ENCODE measurements at places on chromosomes 16 and 17.

DNA sequence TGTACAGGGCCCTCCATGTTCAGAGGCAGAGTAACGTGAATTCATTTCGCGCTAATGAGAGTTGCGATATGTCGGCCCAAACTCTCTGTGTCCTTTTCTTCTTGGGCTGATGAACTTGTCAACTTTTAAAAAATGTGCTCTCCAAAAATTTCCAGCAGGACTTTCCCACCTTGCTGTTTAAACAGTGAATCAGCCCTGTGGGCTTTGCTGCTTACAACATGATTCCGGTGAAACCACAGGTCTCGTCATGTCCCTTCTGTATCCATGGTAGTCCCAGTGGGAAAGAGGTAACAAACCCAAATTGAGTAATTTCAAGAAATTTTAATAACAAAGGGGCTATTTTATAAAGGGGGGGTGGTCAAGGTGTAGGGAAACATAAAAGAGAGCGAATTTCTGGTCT, 612.9 kb downstream of the MAF start:
- no peak for DNase-seq

- no peak for DNase-seq
Observed at GRCh38 chr17:34366529-34367107, 3.6 kb upstream of the CCL1 start.

GRCh38 chr17:59366773-59367656, 35.6 kb downstream of the YPEL2 start:
- DNase-seq: no peak

- no peak for DNase-seq
Observed at GRCh38 chr16:82880346-82880745, 253.6 kb downstream of the CDH13 start.

DNA sequence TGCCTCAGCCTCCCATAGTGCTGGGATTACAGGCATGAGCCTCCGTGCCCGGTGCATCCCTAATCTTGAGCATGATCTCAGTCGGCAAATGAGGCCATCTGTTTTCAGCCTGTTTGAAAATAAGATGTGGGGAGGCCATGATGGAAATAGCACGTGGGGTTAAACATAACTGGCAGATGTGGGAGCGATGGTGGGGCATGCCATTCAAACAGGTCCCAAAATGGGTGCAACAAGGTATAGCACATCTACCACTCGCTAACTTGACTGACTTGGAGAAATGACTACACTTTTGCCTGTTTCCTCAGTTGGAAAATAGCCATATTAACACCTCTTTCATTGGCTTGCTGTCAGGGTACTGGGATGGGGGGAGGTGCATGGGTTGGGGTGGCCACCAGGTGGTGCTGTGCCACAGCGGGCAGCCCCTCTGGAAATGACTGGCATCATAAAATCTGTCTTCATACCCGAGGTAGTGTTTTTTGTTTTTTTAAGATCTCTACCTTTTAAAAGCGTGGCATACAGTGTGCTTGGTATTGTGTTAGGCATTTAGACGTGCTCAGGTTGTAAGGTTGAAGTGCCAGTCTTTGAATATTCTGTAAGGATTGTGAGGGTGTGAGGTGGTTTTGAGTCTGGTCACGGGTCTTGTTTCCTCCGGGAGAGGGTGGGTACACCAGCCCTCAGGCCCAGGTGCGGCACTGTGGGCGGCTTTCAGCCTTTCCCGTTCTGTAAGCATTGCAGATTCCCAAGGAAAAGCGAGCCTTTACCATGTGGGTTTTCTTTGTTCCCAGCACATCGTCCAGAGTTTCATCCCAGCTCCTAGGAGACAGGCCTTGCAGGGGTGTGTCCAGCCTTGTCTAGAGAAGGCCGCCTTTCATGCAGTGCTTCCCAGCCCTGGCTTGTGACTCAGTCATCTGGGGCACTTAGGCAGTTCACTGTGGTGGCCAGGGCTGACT, 2.9 kb upstream of the TTYH2 start:
- DNase-seq: peak; percentile 85

DNA sequence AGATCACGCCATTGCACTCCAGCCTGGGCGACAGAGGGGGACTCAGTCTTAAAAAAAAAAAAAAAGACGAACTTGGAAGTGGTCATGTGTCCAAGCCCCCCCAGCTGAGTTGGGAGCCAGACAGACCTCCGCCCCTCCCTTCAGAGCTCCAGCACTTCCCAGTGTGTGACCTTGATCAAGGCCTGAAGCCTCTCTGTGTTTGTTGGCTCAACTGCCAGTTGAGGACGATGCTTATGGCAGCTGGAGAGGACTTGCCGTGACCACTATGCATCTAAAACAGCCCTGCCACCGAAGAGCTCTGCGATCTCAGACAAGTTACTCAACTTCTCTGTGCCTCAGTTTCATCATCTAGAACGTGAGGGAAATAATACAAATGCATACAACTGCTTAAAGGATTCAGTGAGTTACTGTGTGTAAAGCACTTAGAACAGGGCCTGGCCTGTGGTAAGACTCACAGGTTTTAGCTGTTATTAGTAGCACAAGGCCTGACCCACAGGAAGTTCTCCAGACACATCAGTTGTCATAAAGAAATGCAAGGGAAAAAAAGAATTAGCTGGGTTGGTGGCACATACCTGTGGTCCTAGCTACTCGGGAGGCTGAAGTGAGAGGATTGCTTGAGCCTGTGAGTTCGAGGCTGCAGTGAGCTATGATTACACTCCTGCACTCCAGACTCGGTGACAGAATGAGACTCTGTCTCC, 7.0 kb upstream of the IL27 start:
- no peak for DNase-seq

GRCh38 chr17:56152874-56153602, at the start of gene ANKFN1:
TSS of gene ANKFN1 (plus strand) at chr17:56153475. CDS start at chr17:56212668, 59,193 bp downstream.
- no peak for DNase-seq

DNA sequence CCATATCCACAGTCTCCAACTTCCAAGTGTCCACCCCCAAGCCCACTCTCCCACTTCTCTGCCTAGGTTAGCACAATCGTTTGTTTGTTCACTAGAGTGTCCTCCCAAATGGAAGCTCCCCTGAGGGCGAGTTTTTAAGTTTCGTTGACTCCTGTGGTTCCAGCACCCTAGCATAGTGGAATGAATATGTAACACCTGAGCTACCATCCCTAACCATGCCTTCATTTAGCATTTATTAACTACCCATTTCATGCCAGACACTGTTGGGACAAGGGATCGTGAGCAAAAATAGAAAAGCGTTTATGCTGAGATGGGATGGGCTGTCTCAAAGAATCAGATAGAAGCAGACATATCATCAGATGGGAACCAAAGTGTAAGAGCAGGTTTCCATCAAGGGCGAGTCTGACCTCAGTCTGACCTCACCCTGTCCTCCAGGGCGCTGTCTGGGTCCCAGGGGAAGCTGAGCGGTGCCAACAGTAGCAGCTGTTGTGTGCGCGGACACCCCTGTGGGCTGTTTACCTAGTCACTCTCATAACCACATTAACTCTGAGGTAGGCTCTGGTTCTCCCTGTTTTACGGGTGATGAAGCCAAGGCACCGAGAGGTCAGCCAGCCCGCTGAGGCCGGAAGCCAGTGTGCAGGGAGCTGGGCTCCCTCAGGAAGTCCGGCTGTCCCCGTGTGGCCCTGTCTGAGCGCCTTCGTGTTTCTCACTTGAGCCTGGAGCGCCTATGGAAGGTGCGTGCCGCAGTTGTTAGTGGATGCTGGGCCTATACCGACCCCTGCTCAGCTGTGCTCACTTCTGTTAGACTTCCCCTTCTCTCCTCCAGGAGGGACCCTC, 6.2 kb downstream of the CNP start:
- no peak for DNase-seq

DNA sequence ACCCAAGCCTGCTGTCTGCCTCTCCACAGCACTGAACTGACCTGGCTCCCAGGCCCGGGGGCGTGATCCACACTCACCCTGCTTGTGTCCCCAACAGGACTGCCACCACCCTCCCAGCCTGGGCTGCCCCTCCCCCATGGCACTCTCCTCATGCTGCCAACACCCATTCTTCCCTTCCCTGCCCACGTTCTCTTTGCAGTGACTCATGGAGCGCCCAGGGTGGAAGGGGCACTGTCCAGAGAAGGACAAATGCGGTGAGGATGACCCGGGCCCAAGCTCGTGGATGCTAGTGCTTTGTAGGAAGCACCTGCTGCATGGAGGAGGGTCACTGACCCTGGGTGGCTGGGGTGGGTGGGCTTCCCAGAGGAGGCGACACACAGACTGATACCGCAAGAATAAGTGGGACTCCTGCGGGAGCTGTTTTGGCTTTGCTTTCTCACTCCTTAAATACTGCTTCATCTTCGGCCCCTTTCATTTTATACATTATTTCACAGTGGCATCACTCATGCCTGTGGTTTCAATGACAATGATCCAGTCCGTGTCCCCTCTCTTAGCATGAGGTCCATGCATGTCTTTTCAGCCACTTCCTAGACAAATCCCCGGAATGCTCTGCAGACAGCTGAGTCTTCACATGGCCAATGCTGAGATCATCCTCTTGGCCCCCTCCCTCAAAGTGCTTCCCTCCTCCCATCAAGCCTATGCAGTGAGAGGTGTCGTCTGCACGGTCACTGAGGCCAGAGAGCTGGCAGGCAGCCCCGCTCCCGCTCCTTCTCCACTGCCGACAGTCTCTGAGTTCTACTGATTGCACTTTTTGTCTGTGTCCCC, 17.6 kb downstream of the CDK5R1 start:
- no peak for DNase-seq

- no peak for DNase-seq
Observed at GRCh38 chr16:50298075-50298460, 31.7 kb downstream of the ADCY7 start.

GRCh38 chr16:17984810-17985209, 351.7 kb downstream of the NPIPA8 start:
- DNase-seq: no peak

- no peak for DNase-seq
Observed at GRCh38 chr16:13324851-13325250, 423.5 kb downstream of the SHISA9 start.

DNA sequence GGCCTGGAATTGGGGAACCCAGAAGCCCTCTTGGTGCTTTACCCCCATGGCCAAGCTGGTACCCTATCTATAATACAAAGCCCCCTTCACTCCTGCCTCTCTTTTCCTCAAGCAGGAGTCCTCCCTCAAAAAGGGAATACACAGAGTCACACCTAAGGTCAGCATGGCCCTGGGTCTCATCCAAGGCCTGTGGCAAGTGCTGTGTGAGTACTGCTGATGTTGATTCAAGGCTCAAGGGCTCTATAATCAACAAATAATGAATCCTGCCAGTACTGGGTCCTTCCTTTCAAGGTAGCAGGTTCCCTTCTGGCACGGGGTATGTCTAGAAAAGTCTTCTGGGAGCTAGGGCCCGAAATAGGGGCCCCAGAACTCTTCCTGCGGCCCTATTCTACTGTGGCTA, 187.3 kb downstream of the CYB561 start:
- DNase-seq: no peak

- peak; percentile 56 for DNase-seq
Observed at GRCh38 chr16:57998486-57998885, 2.0 kb downstream of the ZNF319 start.

GRCh38 chr16:68762996-68763756, 26.1 kb downstream of the CDH1 start:
- DNase-seq: no peak

DNA sequence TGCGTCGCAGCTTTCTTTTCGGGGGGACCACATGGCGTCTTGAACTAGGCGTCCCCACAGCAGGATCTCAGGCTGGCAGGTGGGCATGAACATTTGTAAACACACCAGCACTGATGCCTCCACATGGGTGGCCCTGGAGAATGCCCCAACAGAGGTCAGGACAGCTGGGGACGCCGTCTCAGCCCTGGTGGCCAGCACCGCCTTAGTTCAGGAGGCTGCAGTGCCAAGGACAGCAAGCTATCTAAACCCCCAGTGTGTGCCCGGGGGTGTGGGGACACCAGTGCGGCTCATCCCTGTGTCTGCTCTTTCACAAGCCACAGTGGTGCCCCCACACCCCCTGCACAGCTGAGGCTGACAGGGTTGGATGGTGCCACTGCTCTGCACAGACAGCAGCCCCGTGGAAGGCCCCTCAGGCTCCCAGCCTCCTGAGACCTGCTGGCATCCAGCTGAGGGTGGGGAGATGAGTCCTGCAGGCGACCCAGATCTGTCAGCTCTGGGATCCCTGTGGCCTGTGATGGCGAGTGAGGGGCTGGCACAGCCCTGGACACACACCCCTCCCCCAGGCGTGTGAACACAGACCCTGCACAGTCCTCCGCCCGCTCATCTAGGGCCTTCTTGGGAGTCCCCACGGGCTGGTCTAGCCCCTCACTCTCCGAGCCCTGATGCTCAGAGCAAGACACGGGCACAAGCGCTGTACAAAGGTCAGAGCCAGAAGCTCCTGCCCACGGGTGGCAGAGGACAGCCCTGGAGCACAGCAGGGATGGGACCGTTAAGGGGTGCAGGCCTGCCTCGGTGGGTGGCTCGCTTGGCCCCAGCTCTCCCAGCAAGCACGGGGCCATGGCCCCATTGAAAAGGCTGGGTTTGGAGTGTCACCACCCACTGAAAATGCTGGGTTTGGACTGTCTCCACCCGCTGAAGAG, 10.7 kb downstream of the FSCN2 start:
- no peak for DNase-seq

- no peak for DNase-seq
Observed at GRCh38 chr16:55641430-55642056, 14.2 kb upstream of the SLC6A2 start.

DNA sequence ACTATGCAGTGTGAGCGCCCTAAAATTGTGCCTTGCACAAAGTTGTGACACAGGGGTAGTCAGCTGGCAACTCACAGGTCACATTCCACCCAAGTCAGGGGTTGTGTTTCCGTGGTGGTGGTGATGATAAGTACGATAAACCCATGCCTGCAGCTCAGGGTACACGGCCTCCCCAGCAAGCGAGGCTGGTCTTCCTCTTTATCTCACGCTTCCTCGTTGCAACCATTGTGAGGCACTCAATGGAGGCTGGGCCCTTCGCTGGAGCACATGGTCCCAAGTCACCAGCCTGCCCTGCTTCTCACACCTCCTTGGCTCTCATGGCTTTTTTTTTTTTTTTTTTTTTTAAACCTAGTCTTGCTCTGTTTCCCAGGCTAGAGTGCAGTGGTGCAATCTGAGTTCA, 307.5 kb downstream of the CPPED1 start:
- DNase-seq: no peak

DNA sequence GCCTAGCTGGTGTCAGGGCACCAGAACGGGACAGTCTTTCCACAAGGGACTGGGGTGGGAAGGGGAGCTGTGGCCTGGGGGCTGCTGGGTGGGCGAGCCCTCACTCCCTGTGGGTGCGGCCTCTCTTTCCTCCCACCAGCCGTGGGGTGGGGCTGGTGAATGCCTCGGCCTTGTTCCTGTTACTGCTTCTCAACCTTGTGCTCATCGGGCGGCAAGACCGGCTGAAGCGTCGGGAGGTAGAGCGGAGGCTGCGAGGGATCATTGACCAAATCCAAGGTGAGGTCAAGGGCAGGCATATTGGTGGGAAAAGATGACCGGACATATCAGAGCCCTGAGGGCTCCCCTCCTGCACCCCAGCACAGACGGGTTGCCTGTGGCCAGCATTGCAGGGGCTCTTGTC, 29.2 kb downstream of the CASKIN2 start:
- no peak for DNase-seq

GRCh38 chr17:75774471-75774990, 9.5 kb upstream of the GALK1 start:
- no peak for DNase-seq
